Esophagus squamous epithelium (tissue), 5 donors: ENCODE measurements at places on chromosomes 2 and 18.
A peak's percentile ranks its signal among the peaks of the same experiment; 100 is the strongest.

DNA sequence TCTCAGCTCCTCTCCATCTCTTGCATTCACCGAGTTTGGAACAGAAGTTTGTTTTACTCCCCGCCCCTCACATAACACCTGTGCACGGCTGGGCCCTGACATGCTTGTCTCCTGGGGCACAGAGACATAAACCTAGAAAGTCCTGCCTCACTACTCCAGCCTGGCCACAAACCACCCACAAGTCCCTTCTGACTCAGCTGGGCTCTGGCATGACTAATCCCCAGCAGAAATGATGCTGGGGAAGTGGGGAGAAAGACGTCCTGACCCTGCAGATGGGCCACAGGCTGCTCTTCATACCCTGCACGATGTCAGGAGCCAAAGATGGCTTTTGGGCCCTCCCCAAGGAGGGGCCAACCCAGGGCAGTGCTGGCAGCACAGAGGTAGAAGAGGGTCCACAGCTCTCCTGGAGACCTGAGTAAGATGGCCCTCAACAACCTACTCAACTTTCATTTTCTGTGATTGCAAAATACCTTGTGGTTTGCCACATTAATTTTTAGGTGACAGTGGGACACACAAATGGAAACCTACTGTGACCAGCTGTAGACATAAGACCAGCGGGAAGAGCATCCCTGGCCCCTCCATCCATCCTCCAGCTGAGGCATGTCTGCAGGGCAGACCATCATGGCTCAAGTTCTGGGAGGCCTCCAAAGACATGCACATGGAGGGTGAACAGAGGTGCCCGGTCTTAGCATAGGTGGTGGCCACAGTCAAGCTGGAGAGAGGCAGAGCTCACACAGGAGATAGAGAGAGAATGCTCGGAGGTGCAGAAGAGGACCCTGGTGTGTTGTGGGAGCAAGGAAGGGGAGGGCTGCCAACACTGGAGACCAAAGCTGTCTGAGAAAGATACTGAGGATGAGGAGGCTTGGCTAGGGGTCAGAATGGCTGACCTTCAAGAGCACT is 40.0 kb downstream of the DNMT3A start:
- no peaks in the 10 kb centered on the region for H3K36me3 ChIP-seq
- no peak for DNase-seq
- H3K4me1 ChIP-seq = peaks cover 88% of the 10 kb centered on the region
- H3K27me3 ChIP-seq = no peaks in the 10 kb centered on the region
- no peak overlapping the region for H3K27ac ChIP-seq

DNA sequence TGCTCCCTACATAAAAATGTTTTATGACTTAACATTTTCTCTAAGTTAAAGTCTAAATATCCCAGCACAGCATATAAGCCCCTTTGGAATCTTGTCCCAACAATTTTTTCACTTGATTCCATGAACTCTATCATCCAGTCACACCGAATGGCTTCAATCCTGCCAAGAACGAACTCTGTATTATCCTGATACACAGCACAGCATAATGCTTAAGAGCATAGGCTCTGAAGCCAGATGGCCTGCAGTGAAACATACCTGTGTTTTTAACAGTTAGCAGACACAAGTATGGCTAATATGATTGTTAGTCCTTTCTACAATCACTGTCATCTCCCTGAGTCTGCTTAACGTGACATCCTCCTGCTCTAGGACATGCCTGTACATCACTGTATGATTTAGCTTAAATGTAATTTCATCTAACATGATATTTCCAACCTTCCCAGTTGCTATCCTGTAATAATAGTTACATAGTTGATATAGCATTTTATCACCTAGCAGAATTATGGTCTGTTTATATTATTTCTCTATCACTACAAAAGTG is 669.5 kb downstream of the ERBB4 start:
- H3K4me1 ChIP-seq = no peaks in the 10 kb centered on the region
- no peak overlapping the region for H3K4me3 ChIP-seq
- H3K27me3 ChIP-seq = no peaks in the 10 kb centered on the region
- no peak overlapping the region for H3K27ac ChIP-seq
- DNase-seq = no peak
- H3K36me3 ChIP-seq = no peaks in the 10 kb centered on the region

DNA sequence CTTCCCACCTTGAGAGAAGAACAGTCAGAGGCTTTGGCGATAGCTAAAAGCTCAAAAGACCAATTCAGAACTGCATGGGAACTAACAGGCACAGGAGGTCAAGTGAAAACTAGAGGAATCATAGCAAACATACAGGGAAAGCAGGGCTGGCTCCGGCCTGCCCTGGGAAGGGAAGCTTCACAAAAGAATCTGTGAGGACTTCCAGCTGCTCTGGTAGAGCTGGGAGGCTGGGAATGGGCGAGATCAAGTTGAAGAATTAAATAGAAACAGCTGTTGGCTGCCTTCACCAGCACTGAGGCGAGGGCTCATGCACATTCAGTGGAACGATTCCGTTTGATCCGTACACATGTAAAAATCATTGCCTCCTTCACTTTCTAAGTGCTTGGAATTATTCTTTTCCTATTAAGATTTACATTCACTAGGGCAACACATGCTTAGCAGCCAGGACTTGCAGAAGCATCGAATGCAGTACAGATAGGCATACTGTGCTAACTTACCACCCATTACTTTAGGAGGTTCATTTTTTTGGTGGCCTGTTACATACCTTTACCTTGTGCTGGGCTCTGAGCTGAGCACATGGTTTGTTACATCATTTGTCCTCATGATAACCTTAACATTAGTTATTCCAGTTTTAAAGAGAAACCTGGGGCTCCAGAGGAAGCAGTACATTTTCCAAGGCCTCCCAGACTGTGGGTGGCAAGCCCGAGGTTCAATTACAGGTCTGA is 125.4 kb upstream of the RNF152 start:
- H3K4me3 ChIP-seq = no peak overlapping the region
- no peaks in the 10 kb centered on the region for H3K27me3 ChIP-seq
- H3K4me1 ChIP-seq = peaks cover 11% of the 10 kb centered on the region
- DNase-seq = no peak
- no peaks in the 10 kb centered on the region for H3K36me3 ChIP-seq

DNA sequence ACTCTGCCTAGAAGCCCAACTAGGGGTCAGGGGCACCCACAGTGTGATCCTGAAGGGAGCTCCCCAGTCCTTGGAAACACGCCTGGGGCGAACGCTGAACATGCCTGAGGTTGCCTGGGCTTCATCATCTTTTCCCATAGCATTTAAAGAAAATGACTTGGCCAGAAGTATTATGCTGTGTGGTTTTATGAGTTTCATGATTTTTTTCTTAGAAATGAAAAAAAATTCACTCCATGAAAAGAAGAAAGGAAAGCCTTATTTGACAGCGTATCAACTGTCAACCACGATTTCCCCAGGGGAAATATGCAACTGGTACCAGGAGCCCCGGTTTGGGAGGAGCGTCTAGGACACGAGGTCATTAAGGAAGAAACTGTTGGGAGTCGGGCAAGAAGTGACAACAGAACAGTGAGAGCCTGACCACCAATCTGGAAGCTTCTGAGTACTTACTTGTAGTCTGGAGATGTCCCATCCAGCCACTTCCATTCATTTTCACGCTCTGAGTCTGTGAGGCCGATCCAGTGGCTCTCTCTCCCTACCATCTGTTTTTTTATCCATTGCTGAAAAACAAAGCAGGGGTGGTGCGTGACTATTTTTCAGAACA is 63.5 kb upstream of the THOC1 start:
- no peak overlapping the region for H3K27ac ChIP-seq
- no peaks in the 10 kb centered on the region for H3K36me3 ChIP-seq
- H3K27me3 ChIP-seq = no peaks in the 10 kb centered on the region
- H3K4me3 ChIP-seq = no peak overlapping the region

- H3K27me3 ChIP-seq = no peaks in the 10 kb centered on the region
- H3K36me3 ChIP-seq = no peaks in the 10 kb centered on the region
- H3K27ac ChIP-seq = no peak overlapping the region
Observed at GRCh38 chr2:63673865-63674533, 85.2 kb downstream of the MDH1 start.

DNA sequence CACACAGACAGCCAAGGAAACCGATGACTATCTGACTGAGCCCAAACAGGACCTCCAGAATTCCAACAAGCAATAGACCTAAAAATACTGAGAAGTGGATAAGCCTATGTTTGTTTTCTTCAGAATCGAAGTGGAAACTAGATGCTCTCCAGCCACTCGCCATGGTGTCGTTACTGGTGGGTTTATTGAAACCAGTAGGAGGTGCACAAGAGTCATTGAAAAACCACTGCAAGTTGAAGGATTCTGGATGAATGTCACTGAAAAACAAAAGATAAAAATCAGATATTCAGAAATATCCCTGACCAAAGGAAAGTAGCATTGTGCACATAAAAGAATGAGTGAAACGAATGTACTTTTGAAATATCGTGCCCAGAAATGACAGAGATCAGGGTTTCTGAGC is 15.3 kb downstream of the TM4SF20 start:
- peaks cover 10% of the 10 kb centered on the region for H3K36me3 ChIP-seq
- H3K4me3 ChIP-seq = no peak overlapping the region
- peaks cover 11% of the 10 kb centered on the region for H3K4me1 ChIP-seq
- DNase-seq = no peak

GRCh38 chr2:43225788-43226557 is 433 bp downstream of the ZFP36L2 start:
- no peak for DNase-seq
- H3K27me3 ChIP-seq = no peaks in the 10 kb centered on the region
- H3K27ac ChIP-seq = peak overlapping the region; percentile 96
- peak overlapping the region; percentile 79 for H3K4me3 ChIP-seq
- H3K4me1 ChIP-seq = peaks cover 60% of the 10 kb centered on the region

DNA sequence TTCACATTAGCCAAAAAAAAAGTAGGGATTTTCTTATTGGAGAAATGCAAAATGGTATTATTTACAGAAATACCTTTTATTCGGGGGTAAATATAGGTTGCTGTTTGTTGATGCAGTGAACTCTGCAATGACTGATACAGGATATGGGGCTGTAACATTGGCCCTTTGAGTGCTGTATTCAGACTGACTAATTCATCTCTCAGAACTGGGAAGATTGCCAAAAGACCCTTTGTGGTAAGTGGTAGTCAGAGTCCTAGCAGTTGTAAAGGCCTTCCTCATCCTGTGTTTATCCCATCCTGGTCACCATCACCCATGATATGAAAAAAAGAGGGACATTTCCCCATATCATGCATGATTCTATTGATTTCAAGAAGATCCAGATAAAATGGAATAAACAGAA is 14.0 kb upstream of the DCC start:
- H3K36me3 ChIP-seq = no peaks in the 10 kb centered on the region
- no peak overlapping the region for H3K27ac ChIP-seq
- no peaks in the 10 kb centered on the region for H3K27me3 ChIP-seq
- H3K4me3 ChIP-seq = no peak overlapping the region

DNA sequence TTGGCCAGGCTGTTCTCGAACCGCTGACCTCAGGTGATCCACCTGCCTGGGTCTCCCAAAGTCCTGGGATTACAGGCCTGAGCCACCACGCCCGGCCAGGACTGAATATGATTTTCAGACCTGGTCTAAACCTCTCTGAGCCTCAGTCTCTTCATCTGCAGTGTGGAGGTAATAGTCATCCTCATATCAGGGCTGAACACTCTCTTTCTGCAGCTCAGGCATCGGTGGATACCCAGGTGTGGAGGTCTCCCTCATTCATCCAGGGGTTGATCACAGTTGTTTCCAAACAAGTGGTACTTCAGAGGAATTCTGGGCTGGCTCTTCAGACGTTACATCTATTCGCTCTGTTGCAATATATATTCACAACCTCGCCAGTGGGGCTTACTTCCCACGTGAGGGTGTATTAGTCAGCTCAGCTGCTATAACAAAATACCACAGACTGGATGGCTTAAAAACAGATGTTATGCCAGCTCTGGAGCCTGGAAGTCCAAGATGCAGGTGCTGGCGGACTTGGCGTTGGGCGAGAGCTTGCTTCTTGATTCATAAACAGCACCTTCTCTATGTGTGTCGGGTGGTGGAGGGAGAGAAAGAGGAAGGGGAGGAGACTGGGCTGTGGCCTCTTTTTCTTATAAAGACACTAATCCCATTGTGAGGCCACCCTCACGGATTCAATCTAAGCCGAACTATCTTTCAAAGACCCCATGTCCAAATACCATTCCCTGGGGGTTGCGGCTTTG is 2.9 kb upstream of the MBP start:
- H3K36me3 ChIP-seq = no peaks in the 10 kb centered on the region
- DNase-seq = no peak
- no peak overlapping the region for H3K4me3 ChIP-seq
- H3K4me1 ChIP-seq = peaks cover 12% of the 10 kb centered on the region
- peaks cover 15% of the 10 kb centered on the region for H3K27me3 ChIP-seq

DNA sequence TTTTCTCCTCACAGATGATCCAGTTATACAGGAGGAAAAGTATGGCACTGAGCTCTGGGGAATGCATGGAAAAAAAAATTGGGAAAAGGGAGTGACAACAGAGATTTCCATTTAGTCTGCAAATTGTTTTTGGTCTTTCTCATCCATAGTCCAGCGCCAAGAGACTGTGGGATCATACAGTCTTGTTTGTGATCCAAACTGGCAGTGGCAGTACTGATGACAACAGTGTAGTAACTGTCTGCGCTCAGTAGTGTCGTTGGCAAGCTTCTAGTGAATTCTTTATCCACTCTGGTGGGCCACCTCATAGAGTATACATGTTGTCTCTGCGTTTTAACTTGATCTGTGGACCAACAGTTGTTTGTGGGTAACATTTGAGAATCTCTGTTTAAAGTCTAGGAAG is 37.9 kb downstream of the GALNT1 start:
- no peak overlapping the region for H3K27ac ChIP-seq
- no peak for DNase-seq
- H3K4me1 ChIP-seq = peaks cover 48% of the 10 kb centered on the region
- H3K27me3 ChIP-seq = no peaks in the 10 kb centered on the region

GRCh38 chr2:133085646-133086045 is 415.6 kb upstream of the LYPD1 start:
- no peaks in the 10 kb centered on the region for H3K4me1 ChIP-seq
- H3K27me3 ChIP-seq = no peaks in the 10 kb centered on the region
- no peak overlapping the region for H3K4me3 ChIP-seq
- H3K27ac ChIP-seq = no peak overlapping the region
- no peaks in the 10 kb centered on the region for H3K36me3 ChIP-seq

DNA sequence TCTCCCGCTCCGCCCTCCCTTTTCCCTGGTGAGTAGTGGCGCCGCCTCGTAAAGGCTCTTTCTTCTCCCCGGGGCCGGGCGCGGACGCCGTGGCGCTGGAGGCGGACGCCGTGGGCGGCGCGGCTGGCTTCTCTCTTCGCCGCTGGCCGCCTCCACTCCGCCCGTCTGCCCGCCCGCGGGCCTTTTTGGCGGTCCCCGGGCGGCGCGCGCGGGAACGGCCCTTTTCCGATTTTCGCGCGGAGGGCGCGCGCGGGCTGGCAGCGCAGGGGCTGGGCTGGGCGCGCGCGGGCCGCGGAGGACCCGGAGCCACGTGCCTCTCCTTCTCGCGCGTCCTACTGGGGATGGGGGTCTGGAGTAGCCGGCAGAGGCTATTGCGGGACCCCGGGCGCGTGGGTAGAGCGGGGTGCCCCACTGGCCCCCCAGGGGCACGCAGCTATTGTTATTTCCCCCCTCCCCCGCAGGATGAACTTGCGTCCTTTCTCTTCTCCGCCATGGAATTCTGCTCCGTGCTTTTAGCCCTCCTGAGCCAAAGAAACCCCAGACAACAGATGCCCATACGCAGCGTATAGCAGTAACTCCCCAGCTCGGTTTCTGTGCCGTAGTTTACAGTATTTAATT is 472 bp downstream of the SLC20A1 start:
- peak overlapping the region; percentile 75 for H3K4me3 ChIP-seq
- H3K36me3 ChIP-seq = no peaks in the 10 kb centered on the region
- DNase-seq = no peak
- H3K4me1 ChIP-seq = peaks cover 53% of the 10 kb centered on the region
